ENCODE measurements at places on chromosomes 1 and 21.
A peak's percentile ranks its signal among the peaks of the same experiment; 100 is the strongest.

- no peaks in the 10 kb centered on the region for H3K36me3 ChIP-seq
- H3K4me1 ChIP-seq, result no peaks in the 10 kb centered on the region
- no peaks in the 10 kb centered on the region for H3K27me3 ChIP-seq
- no peak overlapping the region for H3K4me3 ChIP-seq
- no peak for DNase-seq
These were observed 403.9 kb downstream of the PCP4 start for GRCh38 chr21:40271164-40271563.

GRCh38 chr1:167761400-167761799 lies 39.6 kb downstream of the MPZL1 start:
- no peak overlapping the region for H3K27ac ChIP-seq
- H3K27me3 ChIP-seq, result no peaks in the 10 kb centered on the region
- H3K4me3 ChIP-seq, result no peak overlapping the region
- DNase-seq, result no peak

DNA sequence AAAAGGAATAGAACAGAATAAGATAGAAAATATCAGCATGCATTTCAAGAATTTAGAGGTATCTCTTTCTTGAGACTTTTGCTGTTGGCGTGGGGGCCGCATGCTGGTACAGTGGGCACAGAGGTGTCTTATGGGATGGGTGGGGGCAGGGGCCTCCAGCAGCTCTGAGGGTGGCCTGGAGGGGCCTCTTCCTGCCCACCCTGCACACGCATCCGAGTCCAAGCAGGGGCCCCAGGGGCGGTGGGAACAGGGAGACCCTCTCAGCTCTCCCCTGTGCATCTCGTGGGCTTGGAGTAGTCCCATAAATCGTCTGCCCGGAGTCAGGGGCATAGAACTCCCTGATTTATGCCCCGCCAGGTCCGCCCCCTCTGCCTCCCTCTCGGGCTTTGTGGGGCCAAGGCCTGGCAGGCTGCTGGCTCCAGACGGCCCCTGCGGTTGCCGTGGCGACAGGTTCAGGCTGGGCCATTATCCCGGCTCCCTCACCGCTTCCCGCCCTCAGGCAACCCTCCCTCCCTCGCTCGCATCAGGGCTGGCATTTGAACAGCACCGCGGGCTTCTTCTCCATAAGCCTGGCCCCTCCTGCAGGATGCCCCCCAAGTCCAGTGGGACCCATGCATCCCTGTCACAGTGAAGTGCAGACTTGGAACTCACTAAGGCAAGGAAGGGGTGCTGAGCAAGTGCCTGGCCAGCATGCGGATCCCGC lies 133.2 kb upstream of the ZBTB40 start:
- no peaks in the 10 kb centered on the region for H3K27me3 ChIP-seq
- H3K36me3 ChIP-seq, result no peaks in the 10 kb centered on the region
- no peak overlapping the region for H3K4me3 ChIP-seq

DNA sequence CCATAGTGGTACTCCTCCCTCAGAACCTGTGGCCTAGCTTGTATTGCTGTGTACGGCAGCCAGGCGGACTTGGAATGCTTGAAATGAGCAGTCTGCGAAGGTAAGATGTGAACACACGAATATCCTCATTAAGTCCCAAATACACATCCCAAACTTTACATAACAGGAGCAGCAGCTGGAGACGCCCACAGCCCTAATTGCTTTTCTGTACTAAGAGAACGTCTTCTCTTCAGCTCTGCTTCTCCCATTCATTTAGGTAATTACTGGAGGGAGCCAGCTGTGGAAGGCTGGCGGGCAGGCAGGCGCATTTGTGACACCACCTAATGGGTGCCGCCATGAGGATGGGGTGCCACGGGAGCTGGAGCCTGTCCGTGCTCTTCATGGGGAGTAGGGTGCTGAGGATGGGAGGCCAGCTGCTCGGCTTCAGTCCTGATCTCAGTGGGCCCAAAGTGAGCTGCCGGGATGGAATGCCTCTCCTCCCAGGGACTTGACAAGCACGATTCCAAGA lies 66.6 kb upstream of the POU3F1 start:
- no peaks in the 10 kb centered on the region for H3K36me3 ChIP-seq
- DNase-seq, result no peak
- no peaks in the 10 kb centered on the region for H3K27me3 ChIP-seq
- no peak overlapping the region for H3K4me3 ChIP-seq
- peaks cover 8% of the 10 kb centered on the region for H3K4me1 ChIP-seq
- no peak overlapping the region for H3K27ac ChIP-seq

- H3K36me3 ChIP-seq, result no peaks in the 10 kb centered on the region
- peaks cover 4% of the 10 kb centered on the region for H3K4me1 ChIP-seq
- no peaks in the 10 kb centered on the region for H3K27me3 ChIP-seq
- H3K27ac ChIP-seq, result no peak overlapping the region
- no peak overlapping the region for H3K4me3 ChIP-seq
- DNase-seq, result no peak
These were observed 51.5 kb downstream of the VANGL2 start for GRCh38 chr1:160451859-160452232.

GRCh38 chr1:31931593-31932225 lies 6.5 kb downstream of the PTP4A2 start:
- no peaks in the 10 kb centered on the region for H3K27me3 ChIP-seq
- peak overlapping the region; percentile 43 for H3K27ac ChIP-seq
- no peak overlapping the region for H3K4me3 ChIP-seq
- peaks cover 44% of the 10 kb centered on the region for H3K4me1 ChIP-seq
- H3K36me3 ChIP-seq, result peaks cover 2% of the 10 kb centered on the region

DNA sequence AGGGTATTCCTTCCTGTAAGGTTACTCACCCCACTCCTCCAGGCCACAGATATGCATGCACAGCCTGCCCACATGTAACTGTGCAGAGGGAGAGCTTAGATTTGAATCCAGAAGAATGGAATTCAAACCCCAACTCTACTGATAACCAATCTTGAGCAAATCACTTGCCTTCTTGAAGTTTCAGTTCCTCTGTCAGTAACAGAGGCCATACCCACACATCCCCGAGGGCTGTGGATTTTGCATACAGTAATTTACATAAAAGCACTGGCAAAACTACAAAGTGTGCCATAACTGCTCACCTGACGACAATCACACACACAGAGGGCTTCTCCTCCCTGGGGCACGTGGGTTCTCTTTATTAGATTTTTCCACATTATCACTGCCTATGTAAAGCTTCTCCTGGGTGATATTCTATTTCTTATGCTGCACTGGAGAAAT lies 18.6 kb downstream of the CD247 start:
- no peak overlapping the region for H3K4me3 ChIP-seq
- H3K27me3 ChIP-seq, result no peaks in the 10 kb centered on the region
- DNase-seq, result peak; percentile 19
- H3K27ac ChIP-seq, result peak overlapping the region; percentile 97
- H3K4me1 ChIP-seq, result peaks cover 82% of the 10 kb centered on the region
- H3K36me3 ChIP-seq, result peaks cover 88% of the 10 kb centered on the region

- no peaks in the 10 kb centered on the region for H3K36me3 ChIP-seq
- DNase-seq, result no peak
- H3K27ac ChIP-seq, result peak overlapping the region; percentile 45
- no peak overlapping the region for H3K4me3 ChIP-seq
These were observed 30.9 kb downstream of the SKI start for GRCh38 chr1:2258996-2259395.

DNA sequence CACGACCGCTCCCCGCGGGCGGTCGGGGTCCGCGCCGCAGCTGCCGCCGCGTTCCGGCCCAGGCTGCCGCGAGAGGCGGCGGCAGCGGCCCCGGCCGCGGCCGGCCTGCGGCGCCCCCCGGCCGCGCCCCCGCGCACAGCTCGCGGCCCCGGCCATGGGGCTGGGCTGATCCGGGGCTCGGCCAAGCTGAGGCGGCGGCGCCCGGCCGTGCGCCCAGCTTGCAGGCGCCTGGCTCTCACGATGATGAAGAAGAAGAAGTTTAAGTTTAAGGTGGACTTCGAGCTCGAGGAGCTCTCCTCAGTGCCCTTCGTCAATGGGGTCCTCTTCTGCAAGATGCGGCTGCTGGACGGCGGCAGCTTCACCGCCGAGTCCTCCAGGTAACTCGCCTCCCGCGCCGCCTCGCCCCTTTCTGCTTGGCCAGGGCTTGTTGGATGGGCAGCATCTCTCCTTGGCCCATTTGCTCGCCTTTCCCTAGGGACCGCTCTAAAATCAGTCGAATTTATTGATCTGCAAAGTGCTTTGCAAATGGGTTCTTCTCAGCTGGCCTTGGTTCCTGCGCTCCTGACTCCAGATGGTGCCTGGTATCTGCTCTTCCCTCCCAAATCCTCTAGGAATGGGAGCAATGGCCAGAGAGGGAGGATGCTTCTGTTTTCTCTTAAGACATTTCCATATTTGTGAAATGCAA lies 431 bp downstream of the EEIG2 start:
- no peaks in the 10 kb centered on the region for H3K27me3 ChIP-seq
- no peaks in the 10 kb centered on the region for H3K36me3 ChIP-seq
- H3K27ac ChIP-seq, result peak overlapping the region; percentile 50
- peak overlapping the region; percentile 74 for H3K4me3 ChIP-seq
- H3K4me1 ChIP-seq, result peaks cover 28% of the 10 kb centered on the region

GRCh38 chr21:39400173-39400572 lies 45.4 kb downstream of the LCA5L start:
- peaks cover 3% of the 10 kb centered on the region for H3K36me3 ChIP-seq
- H3K27me3 ChIP-seq, result no peaks in the 10 kb centered on the region
- H3K4me3 ChIP-seq, result no peak overlapping the region
- no peaks in the 10 kb centered on the region for H3K4me1 ChIP-seq

GRCh38 chr1:24765308-24765988 lies 20.2 kb downstream of the CLIC4 start:
- H3K27me3 ChIP-seq, result no peaks in the 10 kb centered on the region
- no peak overlapping the region for H3K27ac ChIP-seq
- DNase-seq, result no peak
- no peak overlapping the region for H3K4me3 ChIP-seq
- no peaks in the 10 kb centered on the region for H3K4me1 ChIP-seq
- no peaks in the 10 kb centered on the region for H3K36me3 ChIP-seq
